Hepatic stellate cell (primary cell): ENCODE measurements at places on chromosomes 11 and 22.
A peak's percentile ranks its signal among the peaks of the same experiment; 100 is the strongest.

- DNase-seq, result no peak
These were observed 40.2 kb downstream of the RRP8 start for GRCh38 chr11:6563121-6563619.

GRCh38 chr11:46565232-46565840 is 28.5 kb downstream of the AMBRA1 start:
- DNase-seq, result no peak

- DNase-seq, result no peak
These were observed 5.0 kb downstream of the ARHGAP42 start for GRCh38 chr11:100691896-100692653.

- DNase-seq, result peak; percentile 61
These were observed 57.7 kb upstream of the DRD2 start for GRCh38 chr11:113532697-113533424.

- no peak for DNase-seq
These were observed 138.1 kb downstream of the SHANK2 start for GRCh38 chr11:71114124-71114851.

DNA sequence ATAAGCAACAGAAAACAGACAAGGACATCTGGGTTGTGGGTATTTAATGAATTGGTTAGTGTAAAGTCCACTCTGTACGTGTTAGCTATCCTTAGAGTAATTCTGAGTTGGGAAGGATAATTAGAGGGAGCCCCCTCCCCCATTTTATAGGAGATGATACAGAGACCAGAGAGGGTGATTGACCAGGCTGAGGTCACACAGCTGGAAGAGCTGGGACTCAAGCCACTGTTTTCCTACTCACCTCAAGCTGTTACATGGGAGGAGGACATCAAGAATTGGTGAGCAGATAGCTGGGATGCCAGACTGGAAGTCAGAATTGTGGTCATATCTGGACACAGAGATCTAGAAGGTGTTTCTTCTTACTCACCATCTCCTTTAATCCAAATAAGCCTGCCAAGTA is 8.7 kb upstream of the NPTXR start:
- DNase-seq, result no peak
